NCI-H526 (cell line): ENCODE measurements at places on chromosomes 1 and 21.

DNA sequence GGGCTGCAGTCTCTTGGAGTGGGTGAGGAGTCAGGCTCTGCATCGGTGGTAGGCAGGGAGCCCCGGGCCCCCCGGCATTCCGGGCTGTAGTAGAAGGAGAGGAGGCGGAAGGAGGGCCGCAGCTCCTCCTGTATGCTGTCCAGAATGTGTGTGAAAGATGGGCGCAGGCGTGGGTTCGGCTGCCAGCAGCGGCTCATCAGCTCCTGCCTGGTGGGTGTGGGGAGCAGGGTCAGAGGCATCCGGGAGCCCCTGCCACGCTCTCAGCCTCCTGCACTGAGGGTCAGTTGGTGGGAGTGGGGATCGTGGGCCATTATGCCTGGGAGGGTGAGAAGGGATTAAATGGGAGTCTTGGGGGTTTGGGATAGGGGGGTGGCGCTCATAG lies 18.0 kb downstream of the INSRR start:
- DNase-seq = no peak

DNA sequence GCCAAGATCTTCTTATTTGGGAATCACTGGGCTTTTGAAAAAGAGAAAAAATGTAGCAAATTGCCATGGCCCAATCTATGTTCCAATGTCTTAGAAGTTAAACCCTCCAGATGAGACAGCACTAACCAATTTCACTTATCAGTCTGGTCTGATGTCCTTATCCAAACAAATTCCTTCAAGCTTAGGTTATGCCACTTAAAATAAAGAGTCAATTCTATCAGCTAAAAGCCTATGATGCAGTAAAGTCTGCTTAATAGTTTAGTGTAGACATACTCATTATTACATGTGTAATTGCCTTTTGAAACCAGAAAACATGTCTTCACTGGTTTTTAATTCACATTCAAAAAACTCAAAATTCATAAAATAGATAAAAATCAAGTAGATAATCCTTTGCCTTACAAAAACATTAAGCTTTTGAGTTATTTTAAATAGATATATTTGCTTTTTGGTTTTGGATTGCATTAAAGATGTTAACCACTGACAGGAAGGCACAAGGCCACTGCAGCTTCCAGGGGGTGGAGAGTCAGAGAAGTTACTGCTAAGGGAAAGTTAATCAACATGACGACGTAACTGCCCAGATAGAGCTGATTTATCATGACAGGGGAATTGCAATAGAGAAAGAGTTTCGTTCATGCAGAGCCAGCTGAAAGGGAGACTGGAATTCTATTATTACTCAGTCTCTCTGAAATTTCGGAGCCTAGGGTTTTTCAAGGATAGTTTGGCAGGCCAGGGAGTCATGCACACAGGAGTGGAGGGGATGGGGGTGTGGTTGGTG lies 106.1 kb downstream of the MAP3K21 start:
- no peak for DNase-seq

DNA sequence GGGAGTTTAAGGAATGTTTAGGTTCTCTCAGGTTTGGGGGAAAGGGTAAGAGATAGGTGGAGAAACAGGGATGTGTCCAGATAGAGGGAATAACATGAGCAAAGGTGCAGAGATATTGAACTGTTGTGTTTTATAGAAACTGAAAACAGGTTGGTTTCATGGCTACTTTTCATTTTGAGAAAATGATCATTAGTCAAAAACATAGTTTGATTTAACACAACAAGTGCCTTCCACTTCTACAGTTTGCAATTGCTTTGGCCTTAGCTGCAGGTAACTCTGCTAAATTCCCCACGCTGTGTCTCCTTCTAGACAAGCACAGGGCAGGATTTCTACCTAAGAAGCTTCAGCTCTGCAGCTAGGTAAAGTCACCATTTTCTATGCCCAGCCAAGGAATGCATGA lies 124.9 kb downstream of the RGS2 start:
- no peak for DNase-seq

DNA sequence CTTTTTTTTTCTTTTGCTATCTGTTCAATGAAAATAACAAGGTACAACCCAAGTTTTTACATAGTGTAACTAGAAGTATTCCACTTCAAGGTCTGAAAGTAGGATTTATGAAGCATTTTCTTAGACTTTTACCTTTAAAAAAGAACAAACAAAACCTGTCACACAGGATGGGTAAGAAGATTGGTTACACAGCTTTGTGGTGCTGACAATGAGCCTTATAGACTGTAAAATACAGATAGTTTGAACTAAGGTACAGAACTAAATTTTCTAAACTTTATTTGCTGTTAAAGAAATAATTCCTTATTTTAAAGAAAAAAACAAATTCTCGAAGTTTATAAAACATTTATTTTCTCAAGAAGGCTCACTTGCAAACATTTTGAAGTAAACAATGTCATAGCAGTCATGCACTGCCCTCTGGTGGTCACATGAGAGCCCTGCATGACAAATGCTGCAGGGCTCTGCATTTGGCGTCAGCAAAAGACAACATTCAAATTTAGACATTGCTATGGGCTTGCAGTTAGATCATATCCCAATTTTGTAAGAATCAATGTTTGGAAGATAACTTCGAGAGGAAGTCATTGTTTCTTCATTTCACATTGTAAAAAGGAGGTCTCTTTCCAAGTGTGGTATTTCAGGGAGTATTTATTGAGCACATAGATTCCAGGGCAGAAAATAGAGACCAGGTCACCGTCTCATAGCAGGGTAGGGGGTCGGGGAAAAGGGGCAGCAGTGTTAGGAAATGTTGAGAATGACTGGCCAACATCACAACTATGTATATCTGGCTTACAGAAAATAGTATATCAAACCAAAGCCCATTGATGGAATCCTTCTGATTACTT lies 115.3 kb upstream of the FMN2 start:
- DNase-seq = peak; percentile 27

DNA sequence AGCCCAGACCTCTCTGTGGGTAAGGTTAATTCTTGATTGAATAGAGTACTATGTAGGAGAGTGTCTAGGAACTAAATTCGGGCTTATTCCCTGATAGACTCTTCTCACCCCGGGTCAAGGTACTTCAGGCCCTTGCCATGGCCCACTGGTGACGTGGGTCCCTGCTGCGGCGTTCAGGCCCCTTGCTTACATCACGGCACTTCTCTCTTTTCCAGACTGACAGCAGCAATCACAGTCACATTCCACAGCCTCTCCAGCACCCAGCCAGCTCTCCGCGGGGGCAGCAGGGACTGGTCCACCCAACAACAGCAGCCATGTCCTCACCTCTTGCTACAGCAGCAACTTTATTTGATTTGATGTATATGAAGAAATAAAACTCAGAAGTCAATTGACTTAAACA lies 401.2 kb upstream of the VAMP3 start:
- DNase-seq = no peak

DNA sequence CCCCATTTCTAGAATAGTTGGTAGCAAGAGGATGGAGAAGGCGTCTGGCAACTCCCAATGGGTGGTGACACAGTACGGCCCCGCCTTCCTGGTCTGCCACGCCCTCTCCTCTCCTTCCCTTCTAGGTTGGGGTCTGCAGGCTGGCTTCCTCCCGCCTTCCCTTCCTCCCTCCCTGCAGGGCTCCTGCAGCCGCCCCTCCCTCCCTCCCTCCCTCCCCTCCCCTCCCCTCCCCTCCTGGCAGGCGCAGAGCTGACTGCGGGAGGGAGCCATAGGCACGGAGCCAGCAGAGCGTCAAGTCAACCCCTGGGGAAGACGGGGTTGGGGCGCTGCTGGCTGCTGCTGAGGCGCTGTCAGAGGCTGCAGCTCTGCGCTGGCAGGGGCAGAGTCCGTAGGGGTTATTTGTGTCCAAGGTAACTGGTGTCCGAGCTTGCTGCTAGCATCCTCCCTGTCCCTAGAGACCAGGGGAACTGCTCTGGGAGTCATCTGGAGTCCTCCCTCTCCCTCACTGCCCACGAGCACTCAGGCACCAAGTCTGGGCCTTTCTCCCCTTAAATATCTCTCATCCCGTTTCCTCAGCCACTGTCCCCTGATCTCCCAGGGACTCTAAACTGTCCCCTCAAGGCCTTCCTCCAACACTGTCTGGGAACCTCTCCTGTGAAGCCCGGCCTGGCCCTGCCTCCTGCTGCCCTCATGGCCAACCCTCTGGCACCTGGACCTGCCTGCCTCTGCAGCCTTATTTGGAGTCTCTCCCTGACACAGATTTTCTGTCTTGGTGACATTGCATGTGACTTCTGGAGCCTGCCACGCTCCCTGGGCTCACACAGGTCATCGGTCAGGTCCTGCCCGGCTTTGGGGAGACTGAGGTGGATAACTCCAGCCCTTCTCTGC lies 57.4 kb upstream of the ACOT11 start:
- DNase-seq = peak; percentile 53

DNA sequence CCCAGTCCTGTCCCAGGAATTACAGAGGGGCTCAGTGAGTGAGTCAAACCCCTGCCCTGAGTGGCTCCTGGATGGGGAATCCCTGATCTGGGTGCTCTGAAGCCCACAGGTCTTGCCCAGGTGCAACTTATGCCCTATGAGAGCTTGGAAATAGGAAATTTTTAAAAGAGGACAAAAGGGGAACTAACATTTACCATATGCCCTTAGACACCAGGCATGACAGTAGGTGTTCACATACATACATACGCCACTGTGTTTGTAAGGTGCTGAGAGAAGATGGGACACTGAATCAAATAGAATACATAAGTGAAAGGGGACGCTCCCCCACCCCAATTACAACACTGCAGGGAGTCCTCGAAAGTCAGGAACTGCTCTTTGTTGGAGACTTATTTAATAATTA lies 1.4 kb downstream of the CFAP45 start:
- no peak for DNase-seq

DNA sequence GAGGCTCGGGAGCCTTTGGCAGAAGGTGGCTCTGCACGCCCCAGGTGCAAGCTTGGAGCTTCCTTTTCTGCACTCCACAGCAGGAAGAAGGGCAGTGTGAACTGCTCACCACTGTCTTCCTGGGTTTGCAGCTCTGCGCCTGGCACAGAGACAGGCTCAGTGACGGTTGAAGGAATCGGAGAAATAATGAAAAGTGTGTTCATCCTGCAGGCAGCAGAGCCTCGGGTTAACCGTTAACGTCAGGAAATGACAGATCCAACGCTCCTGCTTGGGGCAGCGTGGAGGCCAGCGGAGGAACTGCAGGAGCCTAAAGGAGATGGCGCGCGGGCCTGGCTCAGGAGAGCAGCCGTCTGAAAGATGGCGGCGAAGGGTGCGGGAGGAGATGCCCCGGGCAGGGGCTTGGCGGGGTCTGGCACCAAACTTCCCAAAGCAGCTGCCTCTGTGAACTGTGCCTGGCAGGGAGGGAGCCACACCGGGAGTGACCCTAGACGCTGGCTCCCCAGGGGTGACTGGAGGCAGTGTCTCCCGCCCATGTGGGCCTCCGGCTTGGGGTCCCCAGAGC lies 10.9 kb upstream of the SAMD11 start:
- peak; percentile 83 for DNase-seq

- no peak for DNase-seq
These were observed 112.2 kb upstream of the IPO9 start for GRCh38 chr1:201716742-201717135.

DNA sequence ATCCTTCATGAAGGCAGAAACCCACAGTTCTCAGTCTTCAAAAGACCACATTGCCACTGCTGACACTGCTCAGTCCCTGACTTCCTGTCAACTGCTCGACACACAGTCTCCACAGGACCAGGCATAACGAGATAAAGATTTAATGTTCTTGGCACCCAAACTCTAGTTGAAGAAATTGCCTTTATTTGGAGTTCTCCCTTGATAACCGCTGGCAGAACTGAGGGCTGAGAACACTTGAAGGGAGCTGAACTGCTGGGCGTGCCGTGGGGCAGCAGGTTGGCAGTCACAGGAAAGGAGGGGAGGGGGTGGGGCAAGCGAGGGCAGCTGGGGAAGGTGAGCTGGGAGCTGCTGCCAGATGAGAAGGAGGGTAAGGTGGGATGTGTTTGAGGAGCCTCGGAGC lies 15.9 kb downstream of the HENMT1 start:
- DNase-seq = no peak

- peak; percentile 84 for DNase-seq
These were observed 221.0 kb upstream of the CSF3R start for GRCh38 chr1:36703526-36704208.

DNA sequence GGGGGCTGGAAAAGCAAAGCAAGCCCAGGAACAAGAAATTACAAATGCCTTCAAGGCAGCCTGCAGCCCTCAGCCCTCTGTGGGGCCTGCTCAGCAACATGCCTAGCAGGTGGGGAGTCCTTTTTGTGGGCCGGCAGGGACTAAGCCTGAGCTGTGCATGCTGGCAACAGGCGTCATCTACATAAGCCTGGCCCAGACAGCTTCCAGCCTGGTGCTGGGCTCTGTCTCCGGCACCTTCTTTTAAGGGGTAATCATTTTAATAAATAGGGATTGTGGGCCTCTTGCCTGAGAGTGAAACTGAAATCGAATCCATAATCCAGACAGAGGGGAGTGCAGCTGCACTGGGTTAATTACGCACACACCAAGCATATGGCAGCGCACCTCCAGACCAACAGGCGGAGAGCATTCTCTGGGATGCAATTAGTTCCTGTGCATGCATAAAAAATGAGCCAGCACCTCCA lies 96.6 kb downstream of the DDX20 start:
- DNase-seq = no peak

GRCh38 chr1:156104065-156104810 lies 10.3 kb upstream of the LMNA start:
- DNase-seq = peak; percentile 49

- DNase-seq = no peak
These were observed 118.6 kb downstream of the LRIG2 start for GRCh38 chr1:113191579-113192076.

- no peak for DNase-seq
These were observed 12.0 kb downstream of the MEGF6 start for GRCh38 chr1:3599286-3599811.

- no peak for DNase-seq
These were observed 12.7 kb downstream of the TRPM2 start for GRCh38 chr21:44365967-44366585.

GRCh38 chr1:227234998-227235405 lies 83.3 kb downstream of the CDC42BPA start:
- peak; percentile 61 for DNase-seq

DNA sequence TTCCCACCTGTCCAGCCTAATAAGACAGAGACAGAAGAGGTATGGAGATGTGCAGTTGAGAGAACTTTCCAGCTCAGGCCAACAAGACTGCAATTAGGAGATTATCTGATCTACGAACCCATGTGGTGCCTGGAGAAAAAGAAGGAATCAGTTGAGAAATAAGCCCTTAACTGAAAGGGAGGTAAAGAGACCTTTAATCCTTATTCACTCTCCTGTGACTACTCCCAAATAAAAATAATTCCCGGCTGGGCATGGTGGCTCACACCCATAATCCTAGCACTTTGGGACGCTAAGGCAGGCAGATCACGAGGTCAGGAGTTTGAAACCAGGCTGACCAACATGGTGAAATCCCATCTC lies 31.9 kb upstream of the SARS1 start:
- no peak for DNase-seq

GRCh38 chr1:47434051-47434842 lies 3.6 kb upstream of the FOXD2 start:
- no peak for DNase-seq

DNA sequence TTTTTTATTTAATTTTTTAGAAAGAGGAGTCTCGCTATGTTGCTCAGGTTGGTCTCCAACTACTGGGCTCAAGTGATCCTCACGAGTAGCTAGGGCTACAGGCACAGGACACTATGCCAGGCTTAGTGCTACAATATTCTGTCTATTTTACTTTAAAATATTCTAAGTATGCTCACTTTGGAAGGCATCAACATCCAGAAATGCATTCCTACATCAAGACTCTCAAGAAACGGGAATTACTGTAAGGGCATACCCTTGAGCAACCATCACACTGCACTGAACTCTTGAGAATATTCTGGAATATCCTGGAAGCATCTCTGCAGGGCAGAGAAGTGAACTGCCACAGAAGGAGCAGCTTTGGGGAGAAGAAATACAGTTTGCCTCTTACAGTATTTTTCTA lies 565 bp upstream of the DMRTB1 start:
- no peak for DNase-seq

- DNase-seq = no peak
These were observed 183.5 kb downstream of the BRINP2 start for GRCh38 chr1:177354247-177354646.
